ENCODE measurements at places on chromosomes 5 and 9. TPM values are rescaled to one million over a fixed set of nuclear protein-coding genes. Genes with fewer than 3 reads are reported as not detected.

CNTFR gene
- 6.1 TPM for total RNA-seq

DIPK1B gene
- 2.9 TPM for total RNA-seq

CYFIP2 gene
- total RNA-seq, result 123 TPM

TRIP13 gene
- total RNA-seq, result 0.79 TPM

CD14 gene
- 276 TPM for total RNA-seq

RAPGEF1 gene
- 73.9 TPM for total RNA-seq

NR5A1 gene
- total RNA-seq, result 197 TPM

DNA sequence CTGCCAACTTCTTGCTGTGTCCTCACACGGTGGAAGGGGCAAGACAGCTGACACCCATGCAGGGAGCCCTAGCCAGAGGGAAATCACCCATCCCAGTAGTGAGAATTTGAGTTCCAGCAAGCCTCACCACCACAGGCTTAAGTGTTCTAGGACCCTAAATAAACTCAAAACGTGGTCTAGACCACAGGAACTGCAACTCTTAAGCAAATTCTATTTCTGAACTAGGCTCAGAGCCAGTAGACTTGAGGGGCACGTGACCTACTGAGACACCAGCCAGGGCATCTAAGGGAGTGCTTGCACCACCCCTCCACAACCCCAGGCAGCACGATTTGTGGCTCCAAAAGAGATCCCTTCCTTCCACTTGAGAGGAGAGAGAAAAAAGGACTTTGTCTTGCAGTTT lies 96.0 kb upstream of the PHF24 start:
- no peaks in the 10 kb centered on the region for H3K36me3 ChIP-seq
- no peak for DNase-seq
- no peak overlapping the region for H3K27ac ChIP-seq
- H3K4me3 ChIP-seq, result no peak overlapping the region
- no peaks in the 10 kb centered on the region for H3K4me1 ChIP-seq
- no peaks in the 10 kb centered on the region for H3K27me3 ChIP-seq

GRCh38 chr5:150081541-150082283 lies 4.6 kb downstream of the CSF1R start:
- H3K4me1 ChIP-seq, result no peaks in the 10 kb centered on the region
- H3K4me3 ChIP-seq, result no peak overlapping the region
- no peaks in the 10 kb centered on the region for H3K27me3 ChIP-seq
- DNase-seq, result peak; percentile 71
- H3K36me3 ChIP-seq, result no peaks in the 10 kb centered on the region
- no peak overlapping the region for H3K27ac ChIP-seq

GRCh38 chr5:53399926-53400697 lies 80.3 kb upstream of the FST start:
- no peak overlapping the region for H3K27ac ChIP-seq
- H3K4me3 ChIP-seq, result no peak overlapping the region
- no peaks in the 10 kb centered on the region for H3K36me3 ChIP-seq
- no peaks in the 10 kb centered on the region for H3K27me3 ChIP-seq

- H3K27ac ChIP-seq, result no peak overlapping the region
- peak overlapping the region; percentile 48 for H3K4me3 ChIP-seq
- H3K4me1 ChIP-seq, result peaks cover 5% of the 10 kb centered on the region
- no peak for DNase-seq
Measured at GRCh38 chr9:123268199-123268464, 254 bp downstream of the STRBP start.

DNA sequence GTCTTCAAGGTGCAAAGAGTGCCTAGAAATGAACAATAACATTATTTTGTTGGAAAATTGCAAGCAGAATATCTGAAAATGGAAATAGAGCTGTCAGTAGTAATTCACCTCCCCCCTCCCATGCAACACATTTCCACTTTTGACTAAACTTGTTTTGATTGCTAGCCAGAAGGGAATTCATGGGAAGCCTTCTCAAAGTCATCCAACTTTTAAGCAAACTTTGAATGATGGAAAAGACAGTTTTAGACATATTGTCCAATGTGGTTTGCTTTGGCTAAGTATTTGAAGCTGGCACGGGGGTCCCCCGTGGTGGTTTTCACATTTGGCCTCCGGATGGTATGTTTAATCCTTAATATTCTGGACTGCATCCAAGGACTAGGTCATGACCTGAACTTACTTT lies 7.5 kb downstream of the NR2F1 start:
- no peak overlapping the region for H3K4me3 ChIP-seq

DNA sequence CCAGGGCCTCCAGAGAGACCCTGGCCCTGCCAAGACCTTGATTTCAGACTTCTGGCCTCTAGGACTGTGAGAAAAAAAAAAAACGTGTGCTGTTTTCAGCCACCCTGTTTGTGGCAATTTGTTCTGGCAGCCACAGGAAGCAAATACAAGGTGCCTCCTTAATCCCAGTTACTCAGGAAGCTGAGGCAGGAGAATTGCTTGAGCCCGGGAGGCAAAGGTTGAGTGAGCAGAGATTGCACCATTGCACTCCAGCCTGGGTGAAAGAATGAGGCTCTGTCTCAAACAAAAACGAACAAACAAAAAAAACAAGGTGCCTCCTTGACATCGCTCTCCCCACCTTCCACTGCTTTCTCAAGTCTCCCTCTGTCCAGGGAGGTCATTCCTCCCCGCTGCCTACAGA lies 98.0 kb downstream of the GABBR2 start:
- no peaks in the 10 kb centered on the region for H3K36me3 ChIP-seq
- no peak for DNase-seq
- H3K27ac ChIP-seq, result no peak overlapping the region
- H3K4me1 ChIP-seq, result no peaks in the 10 kb centered on the region
- H3K27me3 ChIP-seq, result no peaks in the 10 kb centered on the region

- DNase-seq, result no peak
- no peaks in the 10 kb centered on the region for H3K36me3 ChIP-seq
- no peak overlapping the region for H3K4me3 ChIP-seq
- no peak overlapping the region for H3K27ac ChIP-seq
Measured at GRCh38 chr5:1002836-1003235, 5.8 kb upstream of the NKD2 start.

DNA sequence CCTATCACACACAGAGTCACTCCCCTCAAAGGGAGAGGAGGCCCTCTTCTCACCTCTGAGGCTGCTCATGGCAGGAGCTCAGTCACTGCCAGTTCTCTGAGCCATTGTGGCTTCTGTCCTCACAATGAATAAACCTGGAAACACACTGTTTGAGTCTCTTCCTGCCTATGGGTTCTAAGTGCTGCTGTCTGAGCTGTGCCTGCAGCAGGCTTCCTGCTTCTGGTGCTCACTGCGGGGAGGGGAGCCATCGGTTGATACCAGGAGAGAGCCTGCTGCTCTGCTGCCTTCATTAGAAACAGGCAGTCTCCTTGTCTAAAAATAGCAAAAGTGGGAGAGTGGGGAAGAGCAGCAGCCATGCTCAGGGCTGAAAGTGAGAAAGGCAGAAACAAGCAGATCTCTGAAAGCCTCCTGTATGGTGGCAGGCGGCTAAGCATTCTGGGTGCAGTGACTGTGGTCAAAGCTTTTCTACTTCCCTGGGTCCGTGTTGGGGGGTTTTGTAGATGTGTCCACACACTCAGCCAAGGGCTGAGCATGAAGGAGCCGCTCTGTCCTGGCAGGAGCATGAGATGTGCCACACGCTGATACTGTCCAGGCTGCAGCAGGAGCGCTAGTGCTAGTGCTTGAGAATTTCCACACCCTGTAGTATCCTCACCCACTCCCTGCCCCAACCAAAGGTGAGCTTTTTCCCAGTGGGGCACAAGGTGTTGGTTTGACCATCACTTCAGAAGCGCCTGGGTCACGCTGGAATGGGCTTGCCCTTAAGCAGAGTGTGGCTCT lies 34.2 kb downstream of the PRKACG start:
- H3K27ac ChIP-seq, result peak overlapping the region; percentile 48
- no peak for DNase-seq
- H3K4me1 ChIP-seq, result peaks cover 14% of the 10 kb centered on the region
- H3K36me3 ChIP-seq, result no peaks in the 10 kb centered on the region
- H3K27me3 ChIP-seq, result no peaks in the 10 kb centered on the region

DNA sequence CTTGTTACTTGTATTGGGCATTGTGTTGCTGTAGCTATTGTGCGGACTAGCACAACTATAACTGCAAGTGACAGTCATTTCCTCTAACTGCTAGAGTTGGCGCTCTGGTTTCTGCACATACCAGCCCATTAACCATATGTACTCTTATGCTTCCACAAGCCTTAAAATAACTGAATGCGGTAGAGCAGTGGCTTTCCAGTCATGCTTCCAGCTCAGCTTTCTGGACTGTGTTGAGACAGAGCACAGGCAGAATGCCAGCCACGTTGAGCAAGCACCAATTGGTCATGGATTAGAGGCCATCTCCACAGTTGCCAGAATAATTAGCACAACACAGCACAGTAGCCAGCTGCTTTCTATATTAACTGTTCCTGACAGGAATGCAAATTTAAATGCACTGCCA lies 12.2 kb downstream of the INVS start:
- peak overlapping the region; percentile 72 for H3K27ac ChIP-seq
- peaks cover 33% of the 10 kb centered on the region for H3K36me3 ChIP-seq
- peak; percentile 95 for DNase-seq
- peaks cover 5% of the 10 kb centered on the region for H3K4me1 ChIP-seq

GRCh38 chr5:104977529-104977928 lies 1414.9 kb upstream of the NUDT12 start:
- H3K27me3 ChIP-seq, result no peaks in the 10 kb centered on the region
- H3K4me1 ChIP-seq, result no peaks in the 10 kb centered on the region

GRCh38 chr5:180334176-180334575 lies 19.0 kb downstream of the GFPT2 start:
- peaks cover 6% of the 10 kb centered on the region for H3K4me1 ChIP-seq
- DNase-seq, result no peak
- no peak overlapping the region for H3K4me3 ChIP-seq
- no peak overlapping the region for H3K27ac ChIP-seq

- no peaks in the 10 kb centered on the region for H3K36me3 ChIP-seq
- no peak overlapping the region for H3K27ac ChIP-seq
- H3K4me3 ChIP-seq, result no peak overlapping the region
- H3K4me1 ChIP-seq, result peaks cover 13% of the 10 kb centered on the region
Measured at GRCh38 chr9:93477397-93477796, 24.0 kb upstream of the FAM120AOS start.

GRCh38 chr9:113482991-113483675 lies 19.6 kb downstream of the RGS3 start:
- peak overlapping the region; percentile 38 for H3K27ac ChIP-seq
- H3K36me3 ChIP-seq, result no peaks in the 10 kb centered on the region
- no peaks in the 10 kb centered on the region for H3K27me3 ChIP-seq
- no peak overlapping the region for H3K4me3 ChIP-seq

- DNase-seq, result no peak
- no peak overlapping the region for H3K4me3 ChIP-seq
- no peak overlapping the region for H3K27ac ChIP-seq
- no peaks in the 10 kb centered on the region for H3K36me3 ChIP-seq
- H3K4me1 ChIP-seq, result no peaks in the 10 kb centered on the region
- H3K27me3 ChIP-seq, result peaks cover 35% of the 10 kb centered on the region
Measured at GRCh38 chr9:126673689-126674364, 60.1 kb downstream of the LMX1B start.

DNA sequence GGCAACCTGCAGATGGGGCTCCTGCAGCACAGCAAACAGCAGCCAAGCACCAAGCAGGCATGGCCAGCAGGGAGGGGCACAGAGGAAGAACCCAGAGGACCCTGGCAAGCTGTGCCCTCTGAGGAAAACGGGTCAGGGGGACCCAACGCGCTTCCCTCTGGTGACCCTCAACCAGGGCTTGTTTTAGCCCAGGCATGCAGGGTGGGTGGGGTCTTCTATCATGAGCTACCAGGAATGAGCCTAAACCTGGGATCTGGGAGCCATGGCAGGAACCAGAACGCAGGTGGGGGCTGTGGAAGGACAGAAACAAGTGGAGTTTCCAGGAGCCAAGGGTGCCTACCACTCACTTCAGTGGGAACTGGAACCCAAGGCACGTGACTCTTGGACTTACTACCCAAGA lies 20.9 kb downstream of the IPPK start:
- H3K4me1 ChIP-seq, result peaks cover 9% of the 10 kb centered on the region
- peaks cover 29% of the 10 kb centered on the region for H3K36me3 ChIP-seq
- peak; percentile 48 for DNase-seq
- no peak overlapping the region for H3K27ac ChIP-seq
- no peak overlapping the region for H3K4me3 ChIP-seq
- H3K27me3 ChIP-seq, result no peaks in the 10 kb centered on the region
